ENCODE measurements at places on chromosomes 3 and 15. TPM values are rescaled to one million over a fixed set of nuclear protein-coding genes. Genes with fewer than 3 reads are reported as not detected.

The SLC9C1 gene
- not detected for total RNA-seq

The POU1F1 gene
- total RNA-seq: not detected

The TMEM207 gene
- not detected for total RNA-seq

The RFC4 gene
- 69.2 TPM for total RNA-seq

GRCh38 chr15:69629631-69630161 is 177.1 kb downstream of the RPLP1 start:
- H3K36me3 ChIP-seq: no peaks in the 10 kb centered on the region
- H3K4me1 ChIP-seq: no peaks in the 10 kb centered on the region
- no peak overlapping the region for H3K4me3 ChIP-seq
- no peak for DNase-seq
- H3K27ac ChIP-seq: no peak overlapping the region

DNA sequence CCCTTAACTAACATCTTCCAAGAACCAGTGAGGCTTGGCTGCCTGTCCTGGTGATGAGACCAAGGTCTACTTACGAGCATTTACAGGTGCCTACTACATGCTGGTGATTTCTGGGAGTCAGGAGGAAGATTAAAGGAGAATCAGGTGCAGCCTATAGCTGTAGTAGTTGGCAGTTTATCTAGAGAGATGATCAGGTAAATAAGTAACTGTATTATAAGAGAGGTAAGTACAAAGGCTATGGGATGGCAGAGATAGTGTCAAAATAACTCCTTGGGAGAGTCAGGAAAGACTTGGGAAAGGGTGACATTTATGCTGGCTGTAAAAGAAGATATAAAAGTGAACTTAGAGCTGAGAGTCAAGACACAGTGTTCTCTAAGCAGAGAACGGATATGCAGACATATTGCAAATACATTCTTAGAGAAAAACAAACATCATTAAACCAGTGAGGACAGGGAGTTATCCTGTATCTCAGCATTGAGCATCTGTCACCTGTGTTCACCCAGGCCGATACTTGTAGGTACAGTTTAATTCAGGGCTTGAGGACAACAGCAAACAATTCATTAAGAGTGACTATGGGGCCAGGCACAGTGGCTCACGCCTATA is 49.7 kb upstream of the ACP3 start:
- no peaks in the 10 kb centered on the region for H3K36me3 ChIP-seq
- H3K4me3 ChIP-seq: no peak overlapping the region
- DNase-seq: no peak
- no peaks in the 10 kb centered on the region for H3K4me1 ChIP-seq
- no peak overlapping the region for H3K27ac ChIP-seq

- no peak overlapping the region for H3K4me3 ChIP-seq
- no peaks in the 10 kb centered on the region for H3K36me3 ChIP-seq
- no peak overlapping the region for H3K27ac ChIP-seq
- no peaks in the 10 kb centered on the region for H3K4me1 ChIP-seq
These were observed 29.5 kb downstream of the KLHL24 start for GRCh38 chr3:183664913-183665381.

DNA sequence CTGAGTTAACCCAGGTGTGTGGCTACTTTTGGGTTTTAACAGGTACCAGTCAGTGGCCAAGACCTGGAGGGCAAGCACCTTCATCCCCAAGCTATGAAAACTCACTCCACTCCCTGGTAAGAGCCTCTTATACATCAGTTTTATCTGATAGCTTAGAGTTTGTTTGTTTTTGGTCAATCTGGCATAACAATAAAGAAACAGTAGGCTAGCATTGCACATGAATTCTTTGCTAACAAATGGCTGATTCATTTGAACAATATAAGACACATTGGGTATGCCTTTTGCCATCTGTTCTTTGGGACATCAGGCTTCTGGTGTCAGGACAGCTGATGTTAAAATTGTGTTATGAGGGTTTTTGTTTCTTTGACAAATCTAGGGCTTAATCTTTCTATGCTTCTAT is 125.0 kb upstream of the CGNL1 start:
- DNase-seq: no peak
- no peak overlapping the region for H3K27ac ChIP-seq
- H3K36me3 ChIP-seq: peaks cover 8% of the 10 kb centered on the region
- H3K4me1 ChIP-seq: no peaks in the 10 kb centered on the region
- H3K27me3 ChIP-seq: no peaks in the 10 kb centered on the region

DNA sequence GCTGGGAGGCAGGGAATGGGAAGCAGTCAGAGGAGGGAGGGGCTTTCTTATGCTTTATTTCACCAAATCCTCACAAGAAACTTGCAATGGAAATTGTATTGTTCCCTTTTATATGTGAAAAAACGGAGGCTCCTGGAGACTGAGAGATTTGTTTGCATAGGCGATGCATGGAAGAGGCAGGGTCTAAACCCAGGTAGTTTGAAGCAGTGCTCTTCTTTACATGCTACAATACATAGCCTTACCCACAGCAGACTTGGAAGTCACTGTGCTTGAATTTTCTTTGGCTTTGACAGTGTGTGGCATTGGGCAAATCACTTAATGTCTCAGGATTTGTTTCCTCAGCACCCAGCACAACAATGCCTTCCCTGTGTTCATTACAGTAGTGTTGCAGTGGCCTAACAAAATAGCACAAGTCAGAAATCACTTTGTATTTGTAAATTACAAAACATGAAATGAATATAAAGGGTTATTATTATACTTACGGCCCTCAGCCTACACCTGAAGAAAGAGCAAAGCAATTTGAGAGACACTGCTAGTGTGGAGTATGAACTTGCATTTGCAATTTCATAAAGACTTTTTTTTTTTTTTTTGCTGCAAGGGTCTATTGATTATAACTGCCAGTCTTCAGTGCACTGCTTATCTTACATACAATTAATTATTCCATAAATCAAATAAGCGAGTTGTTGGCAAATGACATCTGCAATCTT is 646.4 kb upstream of the KCNMB2 start:
- no peaks in the 10 kb centered on the region for H3K27me3 ChIP-seq
- no peaks in the 10 kb centered on the region for H3K4me1 ChIP-seq
- DNase-seq: no peak
- H3K36me3 ChIP-seq: no peaks in the 10 kb centered on the region

- H3K36me3 ChIP-seq: no peaks in the 10 kb centered on the region
- H3K27me3 ChIP-seq: no peaks in the 10 kb centered on the region
- no peak for DNase-seq
These were observed 11.6 kb upstream of the EPHB3 start for GRCh38 chr3:184549796-184550577.

DNA sequence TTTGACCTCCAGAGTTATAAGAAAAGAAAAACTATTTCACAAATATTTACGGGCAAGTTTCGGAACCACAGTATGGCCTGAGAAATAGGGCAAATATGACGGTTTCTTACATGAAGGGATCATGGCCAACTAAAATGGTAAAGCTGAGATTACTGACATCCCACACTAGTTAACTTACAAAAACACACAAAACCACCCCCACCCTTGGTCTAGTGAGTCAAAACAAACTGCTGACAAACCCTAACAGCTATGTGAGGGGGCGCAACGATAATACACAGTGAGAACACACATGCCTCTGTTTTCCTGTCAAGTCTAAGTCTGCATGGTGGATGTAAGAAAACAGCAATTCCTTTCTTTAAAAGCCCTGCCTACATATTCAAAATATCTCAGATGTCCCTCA is 32.3 kb downstream of the CBLB start:
- peaks cover 7% of the 10 kb centered on the region for H3K36me3 ChIP-seq
- no peaks in the 10 kb centered on the region for H3K27me3 ChIP-seq
- peak overlapping the region; percentile 86 for H3K27ac ChIP-seq
- H3K4me1 ChIP-seq: peaks cover 27% of the 10 kb centered on the region
- H3K4me3 ChIP-seq: peak overlapping the region; percentile 33

- H3K4me1 ChIP-seq: no peaks in the 10 kb centered on the region
- no peaks in the 10 kb centered on the region for H3K36me3 ChIP-seq
- DNase-seq: no peak
- H3K4me3 ChIP-seq: no peak overlapping the region
These were observed 59.2 kb upstream of the ABHD17C start for GRCh38 chr15:80635953-80636352.

GRCh38 chr3:28547677-28548076 is 199.1 kb upstream of the AZI2 start:
- no peaks in the 10 kb centered on the region for H3K36me3 ChIP-seq
- H3K4me1 ChIP-seq: no peaks in the 10 kb centered on the region
- DNase-seq: no peak
- H3K27me3 ChIP-seq: no peaks in the 10 kb centered on the region

DNA sequence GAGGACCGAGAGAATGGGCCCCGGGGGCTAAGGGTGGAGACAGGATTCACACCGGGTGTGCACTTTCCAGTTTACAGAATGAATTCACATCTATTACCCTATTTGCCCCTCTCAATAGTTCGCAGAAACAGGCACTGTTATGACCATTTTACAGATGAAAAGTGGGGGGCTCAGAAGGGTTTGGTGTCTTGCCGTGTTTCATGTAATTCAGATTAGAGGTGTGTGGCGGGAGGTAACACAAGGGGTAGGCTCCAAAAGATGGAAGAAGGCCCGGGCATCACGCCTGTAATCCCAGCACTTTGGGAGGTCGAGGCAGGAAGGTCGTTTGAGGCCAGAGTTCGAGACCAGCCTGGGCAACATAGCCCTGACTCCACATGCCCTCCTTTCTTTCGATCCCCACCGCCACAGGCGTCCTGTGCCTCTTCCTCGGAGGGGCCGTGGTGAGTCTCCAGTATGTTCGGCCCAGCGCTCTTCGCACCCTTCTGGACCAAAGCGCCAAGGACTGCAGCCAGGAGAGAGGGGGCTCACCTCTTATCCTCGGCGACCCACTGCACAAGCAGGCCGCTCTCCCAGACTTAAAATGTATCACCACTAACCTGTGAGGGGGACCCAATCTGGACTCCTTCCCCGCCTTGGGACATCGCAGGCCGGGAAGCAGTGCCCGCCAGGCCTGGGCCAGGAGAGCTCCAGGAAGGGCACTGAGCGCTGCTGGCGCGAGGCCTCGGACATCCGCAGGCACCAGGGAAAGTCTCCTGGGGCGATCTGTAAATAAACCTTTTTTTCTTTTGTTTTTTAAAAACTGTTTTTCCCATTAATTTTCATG is 3.4 kb downstream of the DUOXA2 start:
- H3K4me1 ChIP-seq: no peaks in the 10 kb centered on the region
- no peak for DNase-seq
- H3K27me3 ChIP-seq: peaks cover 20% of the 10 kb centered on the region
- H3K4me3 ChIP-seq: peak overlapping the region; percentile 0
- no peaks in the 10 kb centered on the region for H3K36me3 ChIP-seq
- H3K27ac ChIP-seq: no peak overlapping the region

- DNase-seq: no peak
- H3K4me1 ChIP-seq: no peaks in the 10 kb centered on the region
- H3K36me3 ChIP-seq: no peaks in the 10 kb centered on the region
- no peaks in the 10 kb centered on the region for H3K27me3 ChIP-seq
- H3K4me3 ChIP-seq: no peak overlapping the region
These were observed 236.3 kb upstream of the LRTM1 start for GRCh38 chr3:55164191-55164590.

DNA sequence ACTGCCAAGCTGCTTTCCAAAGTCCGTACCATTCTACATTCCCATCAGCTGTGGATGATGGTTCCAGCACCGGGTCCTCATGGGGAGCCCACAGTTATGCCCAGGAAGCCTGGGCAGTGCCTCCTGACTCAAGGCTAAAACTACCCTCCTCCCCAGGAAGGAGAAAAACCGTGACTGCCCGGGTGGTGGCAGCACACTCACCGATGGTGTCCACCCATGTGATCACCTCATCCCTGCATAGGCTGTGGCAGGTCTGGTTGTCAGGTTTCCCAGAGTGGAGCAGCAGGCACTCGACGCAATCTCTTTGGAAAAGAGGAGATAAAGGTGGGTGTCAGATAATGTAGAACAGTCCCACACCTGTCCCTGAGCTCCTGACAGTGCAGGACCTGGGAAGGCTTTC is 38.6 kb downstream of the UMPS start:
- no peaks in the 10 kb centered on the region for H3K27me3 ChIP-seq
- no peak overlapping the region for H3K27ac ChIP-seq
- H3K4me1 ChIP-seq: peaks cover 27% of the 10 kb centered on the region
- H3K36me3 ChIP-seq: no peaks in the 10 kb centered on the region

- no peak overlapping the region for H3K27ac ChIP-seq
- H3K4me1 ChIP-seq: peaks cover 3% of the 10 kb centered on the region
- DNase-seq: no peak
- H3K4me3 ChIP-seq: no peak overlapping the region
- no peaks in the 10 kb centered on the region for H3K36me3 ChIP-seq
These were observed 40.1 kb downstream of the TMEM44 start for GRCh38 chr3:194592798-194593752.

- no peaks in the 10 kb centered on the region for H3K36me3 ChIP-seq
- H3K4me3 ChIP-seq: no peak overlapping the region
- no peak overlapping the region for H3K27ac ChIP-seq
These were observed 31.3 kb upstream of the LYSMD4 start for GRCh38 chr15:99764522-99764921.

GRCh38 chr3:58521917-58522631 is 14.9 kb downstream of the ACOX2 start:
- no peaks in the 10 kb centered on the region for H3K27me3 ChIP-seq
- H3K4me1 ChIP-seq: no peaks in the 10 kb centered on the region
- no peak overlapping the region for H3K4me3 ChIP-seq
- no peak overlapping the region for H3K27ac ChIP-seq
- H3K36me3 ChIP-seq: no peaks in the 10 kb centered on the region
- no peak for DNase-seq

GRCh38 chr3:113103588-113103987 is 107.8 kb upstream of the BOC start:
- no peaks in the 10 kb centered on the region for H3K36me3 ChIP-seq
- no peaks in the 10 kb centered on the region for H3K27me3 ChIP-seq
- no peak overlapping the region for H3K27ac ChIP-seq
- H3K4me1 ChIP-seq: no peaks in the 10 kb centered on the region
- DNase-seq: no peak

DNA sequence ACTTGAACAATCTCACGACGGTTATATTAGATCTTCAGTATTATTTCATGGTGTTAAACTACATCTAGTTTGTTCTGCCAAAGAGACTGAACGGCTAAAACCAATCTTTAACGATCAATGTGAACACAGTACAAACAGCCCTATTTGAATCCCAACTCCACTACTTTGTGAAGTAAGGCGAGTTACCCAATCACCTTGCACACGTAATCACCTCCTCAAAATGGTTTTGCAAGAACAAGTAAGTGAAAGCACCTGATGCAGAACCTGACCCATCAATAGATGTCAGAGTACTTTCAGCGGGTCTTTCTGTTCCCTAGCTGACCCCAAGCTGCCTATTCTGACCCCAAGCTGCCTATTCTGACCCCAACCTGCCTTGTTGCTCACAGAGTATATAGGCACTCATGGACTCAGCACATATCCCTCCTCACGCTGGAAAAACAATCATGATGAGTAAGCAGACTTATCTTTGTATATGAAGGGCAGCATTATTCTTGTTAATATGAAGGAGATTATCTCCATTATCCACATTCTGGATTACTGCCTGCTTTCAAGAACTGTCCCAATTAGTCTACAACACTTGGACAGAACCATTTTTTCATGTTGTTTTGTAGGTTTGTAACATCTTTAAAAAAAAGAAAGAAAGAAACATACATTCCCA is 3.7 kb downstream of the KPNA1 start:
- DNase-seq: no peak
- no peak overlapping the region for H3K27ac ChIP-seq
- no peaks in the 10 kb centered on the region for H3K27me3 ChIP-seq
- H3K4me3 ChIP-seq: no peak overlapping the region

All from GM12878 (cell line).